ENCODE measurements at places on chromosomes 16 and 17. TPM values are rescaled to one million over a fixed set of nuclear protein-coding genes. Genes with fewer than 3 reads are reported as not detected.
A peak's percentile ranks its signal among the peaks of the same experiment; 100 is the strongest.

DNA sequence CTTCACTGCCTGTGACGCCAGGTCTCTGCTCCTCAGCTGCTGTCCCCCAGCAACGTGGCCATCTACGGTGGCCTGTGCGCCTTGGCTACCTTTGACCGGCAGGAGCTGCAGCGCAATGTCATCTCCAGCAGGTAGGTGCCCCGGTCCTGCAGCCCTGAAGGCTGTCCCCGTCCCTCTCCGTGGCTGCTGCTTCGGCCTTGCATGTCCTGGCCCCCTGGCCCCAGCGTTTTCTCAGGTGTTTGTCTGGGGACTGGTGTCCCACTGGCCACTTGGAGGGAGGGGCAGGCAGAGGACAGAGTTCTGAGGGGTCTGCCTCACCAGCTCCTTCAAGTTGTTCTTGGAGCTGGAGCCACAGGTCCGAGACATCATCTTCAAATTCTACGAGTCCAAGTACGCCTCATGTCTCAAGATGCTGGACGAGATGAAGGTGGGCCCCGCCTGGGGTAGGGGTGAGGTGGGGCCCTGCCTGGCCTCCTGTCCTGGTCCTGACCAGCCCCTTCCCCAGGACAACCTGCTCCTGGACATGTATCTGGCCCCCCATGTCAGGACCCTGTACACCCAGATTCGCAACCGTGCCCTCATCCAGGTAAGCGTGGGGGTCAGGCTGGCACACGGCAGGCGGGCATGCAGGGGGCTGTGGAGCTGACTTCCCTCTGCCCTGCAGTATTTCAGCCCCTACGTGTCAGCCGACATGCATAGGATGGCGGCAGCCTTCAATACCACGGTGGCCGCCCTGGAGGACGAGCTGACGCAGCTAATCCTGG, 4.4 kb downstream of the GPS1 start:
- no peak overlapping the region for H3K27ac ChIP-seq
- H3K4me1 ChIP-seq = peaks cover 17% of the 10 kb centered on the region
- H3K27me3 ChIP-seq = no peaks in the 10 kb centered on the region
- no peaks in the 10 kb centered on the region for H3K36me3 ChIP-seq
- H3K4me3 ChIP-seq = no peak overlapping the region

GRIN2C gene
- total RNA-seq = not detected

TMIGD1 gene
- total RNA-seq = not detected

DNA sequence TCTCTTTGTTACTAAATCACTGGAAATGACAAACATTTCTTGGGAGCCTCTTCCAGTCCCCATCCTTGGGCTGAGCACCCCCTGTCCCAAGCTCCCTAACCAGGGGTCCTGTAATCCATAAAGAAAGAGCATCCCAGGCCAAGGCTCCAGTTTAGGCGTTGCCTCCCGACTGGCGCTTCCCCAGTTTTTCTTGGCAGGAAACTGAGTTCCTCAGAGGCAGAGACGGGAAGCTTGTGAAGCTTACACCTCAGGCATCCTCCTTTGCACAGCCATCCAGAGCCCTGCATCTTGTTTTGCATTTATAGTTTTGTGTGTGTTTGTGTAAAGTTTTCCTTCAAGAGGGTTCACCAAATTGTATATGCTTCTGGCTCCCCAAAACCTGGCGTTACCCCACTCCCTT, 7.1 kb downstream of the COPZ2 start:
- no peaks in the 10 kb centered on the region for H3K36me3 ChIP-seq
- H3K27ac ChIP-seq = no peak overlapping the region
- no peak for DNase-seq

DNA sequence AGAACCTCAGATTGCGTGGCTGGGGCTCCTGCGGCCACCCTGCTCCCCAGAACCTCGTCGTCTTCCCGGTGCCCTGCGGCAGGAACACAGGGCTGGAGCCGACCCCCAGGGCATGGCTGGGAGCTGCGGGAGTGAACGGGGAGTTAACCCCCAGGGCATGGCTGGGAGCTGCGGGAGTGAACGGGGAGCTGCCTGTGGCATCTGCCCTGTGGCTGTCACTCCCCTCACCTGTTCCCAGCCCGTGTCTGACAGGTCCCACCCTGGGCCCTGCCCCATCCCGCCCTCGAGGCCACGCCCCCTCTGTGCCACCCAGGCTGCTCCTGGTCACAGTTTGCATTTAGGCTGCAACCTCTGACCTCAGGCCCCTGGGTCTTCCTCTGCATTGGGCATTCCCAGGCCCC, 39.4 kb upstream of the ACSF3 start:
- no peaks in the 10 kb centered on the region for H3K36me3 ChIP-seq
- H3K4me3 ChIP-seq = no peak overlapping the region
- H3K27ac ChIP-seq = no peak overlapping the region
- DNase-seq = no peak
- H3K27me3 ChIP-seq = no peaks in the 10 kb centered on the region
- H3K4me1 ChIP-seq = no peaks in the 10 kb centered on the region

DNA sequence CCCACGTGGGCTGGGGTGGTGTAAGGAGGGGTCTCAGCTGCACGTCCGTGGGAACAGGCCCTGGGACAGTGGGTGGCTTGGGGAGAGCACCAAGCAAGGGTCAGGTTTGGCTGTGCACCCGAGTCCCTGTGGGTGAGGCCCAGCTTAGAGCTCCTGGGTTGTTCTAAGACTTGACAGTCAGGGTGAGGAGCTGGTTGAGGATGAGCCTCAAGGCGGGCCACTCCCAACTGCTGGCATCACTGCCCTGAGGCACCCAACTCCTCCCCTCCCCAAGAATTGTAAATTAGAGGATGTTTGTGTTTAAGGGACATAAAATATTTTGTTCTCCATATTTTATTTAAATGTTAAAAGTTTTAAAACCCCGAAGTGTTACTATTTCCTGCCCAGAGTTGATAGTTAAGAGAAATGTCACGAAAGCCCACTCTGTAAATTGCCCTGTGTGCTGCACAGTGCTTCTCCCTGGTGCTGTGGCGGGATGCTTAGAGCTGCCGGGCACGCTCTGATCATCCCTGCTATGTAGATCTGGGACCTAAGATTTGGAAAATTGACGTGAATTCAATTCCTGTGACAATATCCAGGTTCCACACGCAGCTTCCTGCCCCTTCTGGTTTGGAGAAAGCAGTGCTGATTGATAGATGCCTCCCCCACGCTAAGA, 15.9 kb downstream of the ZC3H18 start:
- no peak for DNase-seq
- H3K4me1 ChIP-seq = no peaks in the 10 kb centered on the region
- H3K27ac ChIP-seq = no peak overlapping the region
- no peaks in the 10 kb centered on the region for H3K36me3 ChIP-seq

GRCh38 chr16:67147437-67148140, 3.2 kb downstream of the B3GNT9 start:
- no peaks in the 10 kb centered on the region for H3K36me3 ChIP-seq
- H3K4me1 ChIP-seq = no peaks in the 10 kb centered on the region
- DNase-seq = no peak
- H3K27me3 ChIP-seq = no peaks in the 10 kb centered on the region

DNA sequence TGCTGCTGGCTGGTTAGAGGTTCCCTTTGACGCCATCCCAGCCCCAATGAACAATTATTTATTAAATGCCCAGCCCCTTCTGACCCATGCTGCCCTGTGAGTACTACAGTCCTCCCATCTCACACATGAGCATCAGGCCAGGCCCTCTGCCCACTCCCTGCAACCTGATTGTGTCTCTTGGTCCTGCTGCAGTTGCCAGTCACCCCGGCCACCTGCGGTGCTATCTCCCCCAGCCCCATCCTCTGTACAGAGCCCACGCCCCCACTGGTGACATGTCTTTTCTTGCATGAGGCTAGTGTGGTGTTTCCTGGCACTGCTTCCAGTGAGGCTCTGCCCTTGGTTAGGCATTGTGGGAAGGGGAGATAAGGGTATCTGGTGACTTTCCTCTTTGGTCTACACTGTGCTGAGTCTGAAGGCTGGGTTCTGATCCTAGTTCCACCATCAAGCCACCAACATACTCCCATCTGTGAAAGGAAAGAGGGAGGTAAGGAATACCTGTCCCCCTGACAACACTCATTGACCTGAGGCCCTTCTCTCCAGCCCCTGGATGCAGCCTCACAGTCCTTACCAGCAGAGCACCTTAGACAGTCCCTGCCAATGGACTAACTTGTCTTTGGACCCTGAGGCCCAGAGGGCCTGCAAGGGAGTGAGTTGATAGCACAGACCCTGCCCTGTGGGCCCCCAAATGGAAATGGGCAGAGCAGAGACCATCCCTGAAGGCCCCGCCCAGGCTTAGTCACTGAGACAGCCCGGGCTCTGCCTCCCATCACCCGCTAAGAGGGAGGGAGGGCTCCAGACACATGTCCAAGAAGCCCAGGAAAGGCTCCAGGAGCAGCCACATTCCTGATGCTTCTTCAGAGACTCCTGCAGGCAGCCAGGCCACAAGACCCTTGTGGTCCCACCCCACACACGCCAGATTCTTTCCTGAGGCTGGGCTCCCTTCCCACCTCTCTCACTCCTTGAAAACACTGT, 11.3 kb downstream of the CX3CL1 start:
- H3K4me1 ChIP-seq = no peaks in the 10 kb centered on the region
- no peaks in the 10 kb centered on the region for H3K27me3 ChIP-seq
- H3K36me3 ChIP-seq = no peaks in the 10 kb centered on the region
- peak overlapping the region; percentile 23 for H3K27ac ChIP-seq

KLHL10 gene
- total RNA-seq = not detected

- DNase-seq = no peak
- no peaks in the 10 kb centered on the region for H3K27me3 ChIP-seq
- peak overlapping the region; percentile 47 for H3K27ac ChIP-seq
- H3K4me3 ChIP-seq = no peak overlapping the region
- peaks cover 5% of the 10 kb centered on the region for H3K4me1 ChIP-seq
Observed at GRCh38 chr16:11572301-11572995, 14.3 kb downstream of the LITAF start.

MT4 gene
- not detected for total RNA-seq

GLIS2 gene
- 6.4 TPM for total RNA-seq

DNA sequence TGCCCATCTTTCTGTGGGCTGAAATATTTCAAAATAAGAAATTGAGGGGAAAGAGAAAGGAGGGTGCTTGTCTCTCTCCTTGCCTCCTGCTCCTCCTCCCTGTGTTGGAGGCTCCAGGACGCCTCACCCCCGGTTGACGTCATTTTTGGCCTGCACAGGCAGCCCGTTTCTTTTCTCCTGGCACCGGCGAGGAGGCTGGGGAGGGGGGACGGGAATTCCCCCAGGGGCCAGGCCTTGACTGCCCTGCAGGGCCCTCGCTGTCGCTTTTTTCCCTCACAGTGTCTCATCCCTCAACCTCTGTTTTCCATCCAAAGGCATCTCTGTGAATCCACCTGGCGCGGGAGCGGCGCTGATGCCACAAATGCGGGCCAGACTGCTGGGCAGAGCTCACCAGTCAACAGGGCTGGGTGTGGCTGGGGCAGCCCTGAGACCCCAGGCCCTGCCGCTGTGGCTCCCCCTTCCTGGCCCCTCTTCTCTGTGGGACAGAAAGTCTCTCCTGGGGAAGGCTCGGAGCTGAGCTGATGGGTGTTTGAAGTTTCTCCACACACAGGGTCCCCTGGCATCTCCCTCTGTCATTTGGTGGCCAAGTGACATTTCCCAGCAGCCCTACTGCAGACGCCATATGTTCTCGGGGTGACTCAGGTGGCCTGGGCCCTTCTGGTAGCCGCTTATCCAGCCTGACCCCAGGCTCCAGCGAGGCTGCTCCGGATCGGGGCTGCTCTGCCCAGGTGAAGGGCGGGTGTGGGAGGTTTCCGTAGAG, 16.0 kb downstream of the CENPX start:
- peaks cover 15% of the 10 kb centered on the region for H3K4me1 ChIP-seq
- H3K27me3 ChIP-seq = no peaks in the 10 kb centered on the region
- H3K27ac ChIP-seq = no peak overlapping the region
- H3K4me3 ChIP-seq = no peak overlapping the region

SCGB1C2 gene
- not detected for total RNA-seq

GRCh38 chr16:89915303-89916232, 3.1 kb upstream of the MC1R start:
- no peaks in the 10 kb centered on the region for H3K36me3 ChIP-seq
- H3K27ac ChIP-seq = no peak overlapping the region
- H3K4me3 ChIP-seq = no peak overlapping the region
- H3K27me3 ChIP-seq = no peaks in the 10 kb centered on the region
- peaks cover 12% of the 10 kb centered on the region for H3K4me1 ChIP-seq

ITGAX gene
- 3.5 TPM for total RNA-seq

DNA sequence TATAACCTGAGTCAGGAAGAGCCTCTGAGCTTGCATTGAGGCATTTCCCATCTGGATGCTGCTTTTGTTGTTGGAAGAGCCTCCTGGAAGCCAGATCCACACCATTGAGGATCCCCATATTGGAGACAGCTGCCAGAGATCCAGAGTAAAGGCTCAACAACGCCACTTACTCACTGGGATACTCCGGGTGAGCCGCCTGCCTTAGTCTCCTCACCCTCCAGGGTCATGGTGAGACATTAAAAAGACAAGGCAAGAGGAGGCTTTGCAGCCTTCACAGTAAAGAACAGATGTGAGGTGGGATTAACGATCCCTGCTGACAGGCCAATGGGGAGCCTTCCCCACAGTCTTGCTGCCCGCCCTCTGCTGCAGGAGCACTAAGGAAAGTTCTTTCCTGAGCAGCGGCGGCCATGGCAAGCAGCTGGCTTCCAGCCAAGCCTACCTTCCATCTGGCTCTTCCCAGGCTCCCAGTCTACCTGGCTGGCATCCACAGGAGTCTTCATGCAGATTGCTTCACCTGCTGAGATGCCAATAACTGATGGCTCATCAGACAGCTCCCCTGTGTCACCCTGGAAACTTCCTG, 198.5 kb downstream of the CYLD start:
- no peak overlapping the region for H3K27ac ChIP-seq
- H3K4me1 ChIP-seq = no peaks in the 10 kb centered on the region
- DNase-seq = no peak

ERI2 gene
- 3.1 TPM for total RNA-seq

CTRB2 gene
- not detected for total RNA-seq

DNA sequence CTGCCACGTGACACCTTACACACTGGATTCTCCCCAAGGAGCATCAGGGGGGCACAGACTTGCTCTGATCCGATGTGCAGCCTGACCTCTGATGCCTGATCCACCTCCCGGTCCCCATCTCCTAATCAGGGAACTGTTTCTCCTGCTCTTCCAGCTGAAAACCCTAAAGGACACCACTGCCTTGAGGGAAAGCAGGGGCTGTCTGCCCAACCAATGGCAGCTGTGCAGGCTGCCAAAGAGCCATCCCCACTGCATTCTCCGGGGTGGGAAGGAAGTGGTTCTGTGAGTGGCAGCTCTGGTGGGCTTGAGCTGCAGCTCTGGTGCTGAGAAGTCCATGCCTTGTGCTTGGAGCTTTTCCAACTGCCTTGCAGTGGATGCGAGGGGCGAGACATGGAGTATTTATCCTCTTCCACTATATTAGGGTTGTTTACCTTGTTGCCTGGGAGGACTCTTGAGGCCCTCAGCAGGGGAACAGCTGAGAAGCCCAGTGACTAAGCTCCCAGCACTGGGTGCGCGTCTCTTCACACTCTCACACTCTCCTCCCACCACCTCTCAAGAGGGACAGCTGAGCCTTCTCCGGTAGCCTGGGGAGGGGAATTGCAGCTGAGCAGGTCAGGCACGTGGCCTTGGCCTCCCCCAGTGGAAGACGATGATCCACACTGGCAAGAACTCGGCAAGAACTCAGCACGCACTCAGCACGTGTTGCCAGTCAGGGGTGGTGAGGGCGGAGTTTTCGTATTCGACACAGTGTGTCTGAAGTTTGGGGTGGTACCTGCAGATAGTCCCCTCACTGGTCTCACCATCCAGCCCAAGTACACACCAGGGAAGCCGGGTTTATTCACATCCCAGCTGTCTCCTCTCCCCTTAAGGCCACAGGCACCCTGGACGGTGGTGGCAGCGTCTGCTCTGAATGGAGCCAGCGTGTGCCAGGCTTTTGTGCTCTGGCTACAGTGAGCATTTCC, 21.1 kb upstream of the SPATA32 start:
- no peaks in the 10 kb centered on the region for H3K36me3 ChIP-seq
- no peak overlapping the region for H3K27ac ChIP-seq
- H3K4me1 ChIP-seq = peaks cover 7% of the 10 kb centered on the region
- DNase-seq = peak; percentile 42
